ENCODE measurements at places on chromosomes 13 and 19.

DNA sequence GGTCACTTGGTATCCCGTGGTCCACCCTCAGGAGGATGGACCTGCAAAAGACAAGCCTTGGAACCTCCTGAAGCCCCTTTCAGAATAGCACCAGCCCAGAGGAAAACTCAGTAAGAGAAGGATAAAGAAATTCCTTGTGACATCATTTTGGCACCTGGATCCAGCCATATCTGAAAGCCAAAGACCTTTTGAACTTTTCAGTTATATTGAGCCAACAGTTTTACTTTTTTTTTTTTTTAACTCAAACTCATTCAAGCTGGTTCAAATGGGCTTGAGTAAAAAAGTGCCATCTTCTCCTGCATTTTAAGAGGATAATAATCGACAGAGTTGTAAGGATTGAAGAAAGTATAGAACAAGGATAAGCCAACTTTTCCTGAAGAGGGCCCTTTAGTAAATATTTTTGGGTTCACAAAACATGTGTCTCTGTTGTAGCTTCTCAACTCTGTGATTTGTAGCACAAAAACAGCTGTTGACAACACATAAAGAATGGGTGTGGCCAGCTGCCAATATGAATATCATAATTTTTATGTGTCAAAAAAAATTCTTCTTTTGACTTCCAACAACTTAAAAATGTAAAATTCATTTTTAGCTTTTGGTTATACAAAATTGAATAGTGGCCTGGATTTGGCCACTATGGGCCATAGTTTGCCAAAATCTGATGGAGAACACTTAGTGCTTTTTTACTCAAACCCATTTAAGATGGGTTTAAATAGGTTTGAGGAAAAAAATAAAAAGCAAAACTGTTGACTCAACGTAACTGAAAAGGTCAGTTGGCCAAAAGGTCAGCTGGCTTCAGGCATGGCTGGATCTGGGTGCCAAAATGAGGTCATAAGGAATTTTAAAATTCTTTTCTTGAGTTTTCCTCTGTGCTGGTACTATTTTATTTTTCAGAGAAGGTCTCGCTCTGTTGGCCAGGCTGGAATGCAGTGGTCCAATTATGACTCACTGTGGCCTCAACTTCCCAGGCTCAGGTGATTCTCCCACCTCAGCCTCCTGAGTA, 50.7 kb downstream of the ACSBG2 start:
- DNase-seq, result no peak

GRCh38 chr13:25179011-25179410, 6.9 kb upstream of the AMER2 start:
- DNase-seq, result no peak

DNA sequence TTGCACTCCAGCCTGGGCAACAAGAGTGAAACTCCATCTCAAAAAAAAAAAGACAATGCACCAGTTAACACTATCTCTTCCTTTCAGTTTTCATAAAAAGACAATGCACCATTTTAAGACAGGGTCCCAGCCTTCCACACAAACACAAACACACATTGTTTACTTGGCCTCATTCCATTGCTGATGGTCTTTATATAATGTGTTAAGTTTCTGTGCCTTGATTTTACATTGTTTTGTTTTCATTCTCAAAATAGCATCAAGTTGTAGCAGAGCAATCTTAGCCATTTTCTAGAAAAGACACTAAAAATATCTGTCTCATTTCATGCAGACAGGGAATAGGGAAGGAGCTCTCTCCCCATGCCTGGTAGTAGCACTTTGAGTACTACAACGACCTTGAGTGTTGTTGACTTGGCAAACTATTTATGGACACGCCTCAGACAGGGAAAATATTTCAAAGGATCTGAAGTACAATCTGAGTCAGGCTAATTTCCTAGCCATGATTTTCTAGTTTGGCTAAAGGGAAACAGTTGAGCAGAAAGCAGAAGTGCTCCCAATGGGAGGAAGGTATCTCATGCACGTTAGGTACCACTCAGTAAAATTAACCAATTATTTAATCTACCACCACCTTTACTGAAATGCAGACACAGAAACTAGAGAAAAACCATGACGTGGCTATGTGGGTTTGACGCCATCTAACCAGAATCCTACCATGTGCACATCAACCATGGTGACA, 120.6 kb downstream of the ABCC4 start:
- DNase-seq, result no peak

- no peak for DNase-seq
These were observed 799.1 kb upstream of the SPRY2 start for GRCh38 chr13:81139987-81140386.

DNA sequence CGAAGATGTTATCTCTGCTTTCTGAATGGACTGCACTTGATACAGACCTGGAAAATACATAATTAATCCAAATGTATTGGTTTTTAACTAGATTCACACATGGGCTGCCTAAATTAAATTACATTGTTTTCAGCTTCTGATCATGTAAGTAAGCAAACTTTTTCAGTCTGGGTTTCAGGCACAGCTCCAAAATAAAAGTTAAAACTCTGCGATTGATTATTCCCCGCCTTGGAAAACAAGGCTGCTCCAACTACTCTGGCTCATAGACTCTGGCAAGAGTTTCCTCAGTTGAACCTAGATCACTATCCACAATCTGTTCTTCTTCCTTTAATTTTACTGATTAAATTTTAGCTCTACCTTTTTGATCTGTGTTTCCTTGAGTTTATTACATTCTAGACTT, 526.0 kb upstream of the SPRY2 start:
- no peak for DNase-seq

- no peak for DNase-seq
These were observed 500.1 kb upstream of the HTR2A start for GRCh38 chr13:47396915-47397314.

GRCh38 chr13:95382916-95383315, 81.7 kb upstream of the ABCC4 start:
- DNase-seq, result no peak

GRCh38 chr13:33525763-33526162, 240.2 kb upstream of the STARD13 start:
- DNase-seq, result no peak

DNA sequence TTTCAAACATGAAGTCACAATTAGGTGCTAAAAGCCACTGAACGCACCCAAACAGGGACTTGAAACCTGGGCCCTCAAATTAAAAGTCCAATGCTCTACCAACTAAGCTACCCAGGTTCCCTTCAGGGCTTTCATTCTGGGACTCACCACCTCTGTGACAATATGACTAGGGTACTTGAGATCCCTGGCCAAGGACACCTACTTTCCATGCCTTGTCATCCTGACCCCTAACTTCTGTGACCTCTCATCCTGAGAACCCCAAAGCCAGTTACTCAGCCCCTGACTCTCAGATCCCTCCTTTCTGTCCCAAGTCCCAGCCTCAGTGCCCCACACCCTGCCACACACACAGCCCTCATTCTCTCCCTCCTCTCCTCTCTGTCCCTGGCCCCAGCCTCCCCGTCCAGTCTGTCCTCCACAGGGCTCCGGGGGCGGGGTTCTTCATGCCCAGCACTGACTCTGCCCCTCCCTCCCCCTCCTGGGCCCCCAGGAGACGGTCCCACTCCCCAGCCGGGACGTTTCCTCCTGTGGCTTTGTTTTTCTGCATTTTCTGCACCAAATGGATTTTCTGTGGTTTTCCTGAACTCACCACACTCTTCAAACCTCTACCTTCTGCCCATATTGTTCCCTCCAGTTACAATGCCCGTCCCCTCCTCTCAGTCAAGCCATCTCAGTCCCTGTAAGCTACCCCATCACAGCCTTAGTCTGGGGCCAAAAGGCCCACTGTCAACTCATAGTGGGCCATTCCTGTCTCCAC, 7.0 kb downstream of the RCN3 start:
- no peak for DNase-seq

GRCh38 chr19:16014923-16015804, 61.1 kb upstream of the TPM4 start:
- DNase-seq, result peak; percentile 7

DNA sequence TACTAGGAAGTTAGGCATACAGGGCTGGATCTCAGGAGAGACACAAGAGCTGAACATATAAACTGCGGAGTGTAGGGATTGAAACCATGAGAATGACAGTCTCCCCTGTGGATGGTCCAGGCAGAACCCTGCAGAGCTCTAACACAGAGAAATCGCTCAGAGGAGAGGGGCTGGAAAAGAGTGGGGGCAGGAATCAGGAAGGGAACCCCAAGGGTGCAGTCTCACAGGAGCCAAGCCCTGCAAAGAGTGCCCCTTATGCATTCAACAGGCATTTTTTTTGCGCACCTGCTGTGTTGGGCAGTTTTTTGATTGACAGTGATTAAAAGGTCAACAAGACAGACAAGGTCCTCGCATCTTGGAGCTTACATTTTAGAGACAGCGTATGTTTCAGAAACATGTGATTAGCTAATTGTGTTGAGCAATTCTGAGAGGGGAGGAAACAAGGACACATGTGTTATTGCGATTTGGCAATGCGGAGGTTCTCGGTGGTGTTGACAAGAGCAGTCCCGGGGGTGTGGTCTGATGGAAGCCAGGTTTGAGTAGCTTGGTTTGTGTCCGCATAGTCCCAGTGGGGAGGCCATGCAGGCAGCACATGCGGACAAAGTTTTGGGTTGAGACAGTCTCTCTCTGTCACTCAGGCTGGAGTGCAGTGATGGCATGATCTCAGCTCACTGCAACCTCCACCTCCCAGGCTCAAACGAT, 182.6 kb upstream of the IRS2 start:
- no peak for DNase-seq

- no peak for DNase-seq
These were observed 19.5 kb upstream of the ALOX5AP start for GRCh38 chr13:30715837-30716236.

- DNase-seq, result no peak
These were observed 15.6 kb downstream of the MPND start for GRCh38 chr19:4358709-4359626.

- no peak for DNase-seq
These were observed 86.0 kb downstream of the ZNF726 start for GRCh38 chr19:24000656-24001055.

GRCh38 chr13:96020155-96020575, 33.0 kb downstream of the UGGT2 start:
- no peak for DNase-seq

- DNase-seq, result no peak
These were observed 223.4 kb upstream of the HTR2A start for GRCh38 chr13:47120282-47120681.

GRCh38 chr19:43675269-43675879, 5.4 kb upstream of the PLAUR start:
- DNase-seq, result no peak

GRCh38 chr13:102234618-102235017, 167.2 kb downstream of the FGF14 start:
- no peak for DNase-seq

DNA sequence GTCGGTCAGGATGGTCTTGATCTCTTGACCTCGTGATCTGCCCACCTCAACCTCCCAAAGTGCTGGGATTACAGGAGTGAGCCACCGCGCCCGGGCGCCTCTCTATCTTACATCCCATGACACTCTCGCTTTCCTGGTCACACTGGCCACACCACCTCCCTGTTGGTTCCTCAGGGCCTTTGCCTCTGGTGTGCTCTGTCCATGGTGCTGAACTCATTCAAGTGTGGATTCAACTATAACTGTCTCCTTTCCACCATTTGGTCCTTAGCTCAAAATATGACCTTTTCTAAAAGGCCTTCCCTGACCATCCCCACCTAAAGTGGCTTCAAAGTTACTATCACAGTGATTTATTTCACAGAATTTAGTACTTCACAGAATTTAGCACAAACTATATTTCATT, 3.7 kb upstream of the SMIM17 start:
- DNase-seq, result no peak

GRCh38 chr13:97141564-97142005, 80.5 kb upstream of the MBNL2 start:
- DNase-seq, result no peak

DNA sequence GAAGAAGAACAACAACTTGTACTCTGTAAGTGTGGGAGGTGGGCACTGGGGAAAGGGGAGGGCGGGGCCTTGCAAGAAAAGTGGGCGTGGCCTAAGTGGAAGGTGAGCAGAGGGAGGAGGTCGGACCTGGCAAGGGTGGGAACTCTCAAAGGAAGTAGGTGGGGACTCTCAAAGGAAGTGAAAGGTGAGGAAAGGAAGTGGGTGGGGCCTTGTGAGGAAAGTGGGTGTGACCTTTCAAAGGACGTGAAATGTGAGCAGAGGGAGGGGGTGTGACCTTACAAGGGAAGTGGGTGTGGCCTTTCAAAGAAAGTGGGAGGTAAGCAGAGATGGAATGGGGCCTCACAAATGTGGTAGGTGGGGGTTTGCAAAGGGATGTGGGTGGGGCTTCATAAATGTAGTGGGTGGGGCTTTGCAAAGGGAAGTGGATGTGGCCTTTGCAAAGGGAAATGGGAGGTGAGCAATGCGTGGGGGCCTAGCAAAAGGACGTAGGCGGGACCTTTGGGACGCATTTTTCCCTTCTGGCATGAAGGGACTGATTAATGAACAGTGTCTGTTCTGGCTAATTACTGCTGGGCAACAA, 25.9 kb downstream of the ACSBG2 start:
- peak; percentile 36 for DNase-seq

DNA sequence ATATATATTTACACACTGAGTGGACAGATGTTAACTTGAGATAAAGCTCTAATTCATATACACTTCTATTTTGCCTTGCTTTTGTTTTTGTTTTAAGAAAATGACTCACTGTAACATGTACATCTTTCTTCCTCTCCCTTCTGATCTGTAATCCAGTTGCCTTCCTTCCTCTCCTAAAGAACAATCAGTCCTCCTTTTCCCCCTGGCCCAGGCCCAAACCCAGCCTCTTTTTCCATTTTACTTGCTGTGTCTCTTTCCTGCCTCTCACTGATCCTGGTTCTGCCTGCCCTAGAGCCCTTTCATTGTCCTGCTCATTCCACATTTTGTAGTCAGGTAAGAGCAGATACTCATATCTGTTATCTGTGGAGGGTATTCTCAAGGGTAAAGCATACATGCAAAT, 50.8 kb downstream of the ZAR1L start:
- no peak for DNase-seq

DNA sequence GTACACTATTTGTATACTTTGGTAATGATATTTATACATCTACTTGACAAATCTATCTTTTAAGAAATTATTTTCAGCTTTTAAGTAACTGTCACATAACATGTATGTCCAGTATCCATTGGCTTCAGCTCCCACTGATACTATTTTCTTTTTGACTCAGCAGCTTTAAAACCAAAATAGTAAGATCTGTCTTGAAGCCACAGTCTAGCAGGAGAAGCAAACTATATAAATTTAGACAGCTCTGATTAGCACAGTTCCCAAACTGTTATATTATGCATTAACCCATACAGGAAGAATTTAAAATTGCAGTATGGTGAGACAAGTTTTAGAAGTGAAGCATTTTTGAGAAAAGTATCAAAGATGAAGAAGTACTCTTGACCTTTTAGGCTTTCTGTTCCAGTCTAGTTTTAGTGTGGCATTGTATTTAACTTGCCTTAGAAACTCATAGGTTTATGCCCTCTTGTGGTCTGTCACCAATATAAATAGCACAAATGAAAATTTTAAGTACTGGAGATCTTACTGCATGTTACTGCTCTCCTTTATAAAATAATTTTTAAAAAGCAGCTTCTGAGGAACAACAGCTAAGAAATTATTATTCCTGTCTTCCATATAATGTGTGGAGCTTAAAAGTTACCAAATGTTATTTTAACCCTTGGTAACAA, 24.7 kb downstream of the URI1 start:
- no peak for DNase-seq
